ENCODE measurements at places on chromosomes 7 and 10.
A peak's percentile ranks its signal among the peaks of the same experiment; 100 is the strongest.

- DNase-seq: no peak
Measured at GRCh38 chr7:35982600-35982999, 170.5 kb upstream of the EEPD1 start.

- DNase-seq: no peak
Measured at GRCh38 chr10:79139124-79139835, 70.5 kb downstream of the ZMIZ1 start.

DNA sequence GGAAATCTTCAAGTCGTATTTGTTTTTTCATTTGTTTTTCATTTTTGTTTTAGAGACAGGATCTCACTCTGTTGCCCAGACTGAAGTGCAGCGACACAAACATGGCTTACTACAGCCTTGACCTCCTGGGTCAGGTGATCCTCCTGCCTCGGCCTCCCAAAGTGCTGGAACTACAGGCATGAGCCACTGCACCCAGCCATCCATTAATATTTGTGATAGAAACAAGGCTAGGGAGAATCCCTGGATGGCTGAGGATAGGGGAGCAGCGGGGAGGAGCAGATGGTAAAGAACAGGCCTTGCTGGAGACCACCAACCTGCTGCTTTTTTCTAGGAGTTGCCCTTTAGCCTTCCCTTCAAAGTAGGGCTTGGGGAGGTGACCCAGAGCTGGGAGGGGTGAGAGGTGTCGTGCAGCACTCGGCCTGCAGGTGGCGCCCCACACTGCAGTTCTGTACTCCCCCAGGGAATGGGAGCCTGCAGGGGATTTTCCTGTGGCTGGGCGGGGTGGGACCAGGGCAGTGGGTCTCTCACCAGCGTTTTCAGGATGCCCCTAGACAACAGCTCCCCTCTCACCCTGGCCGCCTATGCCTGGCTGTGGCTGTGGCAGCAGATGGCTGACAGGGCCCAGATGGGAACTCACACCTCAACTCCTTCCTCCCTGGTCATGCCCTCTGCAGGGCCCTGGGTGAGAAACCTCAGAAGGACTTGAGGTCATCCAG lies 12.6 kb upstream of the CDH23 start:
- DNase-seq: peak; percentile 81

DNA sequence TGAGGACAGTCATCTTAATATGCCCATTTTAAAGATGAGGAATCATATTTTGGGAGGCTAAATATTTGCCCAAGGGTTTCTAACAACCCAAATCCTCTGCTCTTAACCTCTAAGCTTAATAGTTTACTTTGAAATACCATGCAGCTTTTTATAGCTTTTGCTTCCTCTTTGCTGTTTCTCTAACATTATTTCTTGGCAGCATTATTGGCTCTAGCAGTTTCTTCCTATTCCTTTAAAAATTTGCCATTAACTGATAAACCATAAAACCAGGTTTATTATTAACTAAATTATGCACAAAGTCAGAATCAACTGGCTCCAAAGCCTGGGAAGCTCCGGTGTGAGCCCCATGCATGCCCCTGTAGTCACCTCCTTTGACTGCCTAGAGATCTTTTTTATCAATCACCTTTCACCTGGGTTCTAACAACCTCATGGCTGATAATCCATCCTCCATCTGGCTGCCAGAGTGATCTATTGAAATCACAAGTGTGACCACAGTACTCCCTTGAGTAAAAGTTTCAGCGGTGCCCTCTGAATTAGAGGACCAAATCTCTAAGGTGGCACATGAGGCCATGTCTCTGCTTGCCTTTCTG lies 62.4 kb downstream of the ITGB8 start:
- no peak for DNase-seq

DNA sequence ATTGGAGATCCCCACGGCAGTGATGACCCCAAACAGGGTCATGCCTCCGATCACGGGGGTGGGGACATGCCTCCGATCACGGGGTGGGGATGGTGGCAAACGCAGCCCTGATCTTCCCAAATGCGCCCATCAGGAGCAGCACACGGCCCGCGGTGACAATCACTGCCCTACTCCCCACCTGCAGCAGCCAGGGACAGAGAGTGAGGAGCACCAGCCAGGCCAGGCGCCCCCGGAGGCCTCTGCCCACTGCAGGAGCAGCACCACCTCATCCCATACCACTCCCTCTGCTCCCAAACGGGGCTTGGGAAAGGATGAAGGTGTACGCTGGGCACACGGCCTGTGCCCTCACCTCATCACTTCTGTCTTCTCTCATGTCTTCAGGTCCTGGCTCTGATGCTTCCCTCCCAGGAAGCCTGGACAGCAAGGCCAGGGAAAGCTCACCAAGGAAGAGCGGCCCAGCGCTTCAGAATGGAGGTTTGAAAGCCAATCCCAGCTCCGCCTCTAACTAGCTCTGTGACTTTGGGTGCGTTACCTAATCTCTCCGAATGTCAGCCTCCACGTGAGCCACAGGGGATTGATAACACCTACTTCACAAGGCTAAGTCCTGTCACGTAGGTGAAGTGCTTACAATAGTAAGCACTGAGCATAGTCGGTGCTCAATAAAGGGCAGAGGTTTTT lies 37.1 kb downstream of the STRA8 start:
- DNase-seq: no peak

DNA sequence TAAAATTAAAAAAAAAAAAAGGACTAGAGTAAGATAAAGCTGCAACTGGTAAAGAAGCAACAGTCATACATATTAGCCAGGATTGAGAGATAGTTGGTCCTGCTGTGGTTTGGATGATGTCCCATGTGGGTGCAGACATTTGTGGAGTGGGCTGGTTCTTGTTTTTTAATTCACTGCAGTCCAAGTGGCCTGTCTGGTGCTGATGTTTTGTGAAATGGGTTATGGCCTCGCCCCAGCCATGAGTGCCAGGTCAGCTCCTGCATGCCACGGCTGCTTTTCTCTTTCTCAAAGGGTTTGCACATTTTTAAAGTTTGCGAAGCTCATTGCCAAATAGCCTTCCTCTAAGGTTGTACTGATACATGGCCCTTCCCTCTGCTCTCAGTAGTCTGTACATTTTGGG lies 14.1 kb upstream of the BTBD16 start:
- no peak for DNase-seq

DNA sequence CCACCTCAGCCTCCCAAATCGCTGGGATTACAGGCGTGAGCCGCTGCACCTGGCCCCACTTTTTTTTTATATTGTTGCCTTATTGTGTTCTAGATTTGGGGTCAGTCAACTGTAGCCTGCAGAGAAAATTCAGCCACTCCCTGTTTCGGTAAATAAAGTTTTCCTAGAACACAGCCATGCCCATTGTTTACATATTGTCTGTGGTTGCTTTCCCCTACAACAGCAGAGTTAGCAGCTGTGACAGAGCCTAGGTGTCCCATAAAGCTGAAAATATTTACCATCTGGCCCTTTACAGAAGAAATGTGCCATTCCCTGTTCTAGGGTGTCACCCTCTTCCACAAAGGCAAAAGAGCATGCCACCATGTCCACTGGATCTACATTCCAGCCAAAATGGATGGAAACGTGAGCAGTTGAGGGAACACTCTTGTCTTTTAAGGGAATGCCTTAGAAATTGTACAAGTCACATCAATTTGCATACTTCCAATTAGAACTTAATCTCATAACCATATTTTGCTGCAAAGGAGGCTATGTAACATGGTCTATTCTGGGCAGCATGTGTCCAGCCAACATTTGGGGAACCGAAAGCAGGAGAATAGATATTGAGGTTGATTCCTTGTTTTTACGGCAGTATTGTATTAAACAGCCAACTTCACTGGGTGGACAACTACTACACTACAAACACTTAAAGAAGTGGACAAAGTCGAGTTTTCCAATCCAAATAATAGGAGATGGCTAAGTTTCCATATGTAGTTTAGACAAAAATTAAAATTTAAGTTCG lies 11.0 kb upstream of the BLVRA start:
- no peak for DNase-seq

- DNase-seq: no peak
Measured at GRCh38 chr7:137983323-137984008, 18.4 kb downstream of the CREB3L2 start.

DNA sequence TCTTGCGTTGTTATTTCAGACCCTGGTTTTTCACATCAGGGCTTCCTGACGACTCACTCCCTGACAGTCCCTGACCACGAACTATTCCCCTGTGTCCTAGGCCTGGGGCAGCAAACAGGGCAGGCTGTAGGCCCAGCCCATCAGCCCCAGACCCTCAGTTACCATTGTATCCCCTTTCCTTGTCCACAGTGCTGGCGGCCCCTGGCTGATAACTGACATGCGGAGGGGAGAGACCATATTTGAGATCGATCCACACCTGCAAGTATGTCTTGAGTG lies 50.5 kb upstream of the TRIM8 start:
- DNase-seq: no peak

GRCh38 chr7:79180533-79180932 lies 272.9 kb downstream of the MAGI2 start:
- no peak for DNase-seq

DNA sequence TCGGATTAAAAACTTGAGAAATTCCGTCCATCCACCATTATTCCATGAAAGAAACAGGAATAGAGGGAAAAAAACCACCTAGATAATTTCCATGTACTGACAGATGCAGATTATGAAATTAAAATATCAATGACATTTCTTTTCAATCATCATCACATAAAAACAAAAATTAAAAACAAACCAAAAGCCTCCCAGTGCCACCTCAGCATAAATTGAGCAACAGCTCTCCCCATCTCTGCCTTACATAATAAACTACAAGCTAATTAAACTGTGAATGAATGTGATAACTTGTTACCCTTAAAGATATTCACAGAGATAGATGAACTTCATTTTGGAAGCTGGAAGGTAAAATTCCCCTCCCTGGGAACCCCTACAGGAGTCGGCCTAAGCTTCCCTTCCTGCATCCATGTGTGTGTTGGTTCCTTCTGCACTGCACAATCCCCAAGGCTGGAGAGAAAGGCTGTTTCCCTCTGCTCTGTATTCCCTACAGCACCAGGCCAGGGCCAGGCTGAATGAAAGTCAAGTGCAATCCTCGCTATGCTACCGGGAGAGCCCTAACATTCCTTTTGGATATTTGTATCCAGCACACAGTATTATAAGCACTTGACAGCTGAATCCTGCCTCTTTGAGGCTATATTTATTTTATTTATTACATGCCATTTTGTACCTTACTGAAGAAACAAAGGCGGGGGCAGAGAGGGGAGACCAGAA lies 8.1 kb downstream of the CCDC6 start:
- no peak for DNase-seq

DNA sequence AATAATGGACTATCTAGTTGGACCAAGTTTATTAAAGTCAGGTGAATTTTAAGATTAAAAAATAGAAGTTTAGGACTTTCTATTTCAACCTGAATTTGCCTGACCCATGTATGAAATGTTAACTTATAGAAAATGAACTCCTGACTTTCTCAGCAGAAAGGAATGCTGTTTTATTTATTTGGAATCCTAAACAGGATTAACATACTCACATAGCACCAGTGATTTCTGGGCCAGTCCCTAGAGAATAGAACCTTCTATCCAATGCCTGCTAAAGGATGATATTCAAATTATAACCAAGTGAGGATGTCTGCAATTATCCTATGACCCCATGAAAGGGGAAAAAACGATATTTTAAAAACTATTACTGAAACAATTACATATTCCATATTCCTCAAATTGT lies 148.8 kb downstream of the CHRM2 start:
- DNase-seq: no peak

DNA sequence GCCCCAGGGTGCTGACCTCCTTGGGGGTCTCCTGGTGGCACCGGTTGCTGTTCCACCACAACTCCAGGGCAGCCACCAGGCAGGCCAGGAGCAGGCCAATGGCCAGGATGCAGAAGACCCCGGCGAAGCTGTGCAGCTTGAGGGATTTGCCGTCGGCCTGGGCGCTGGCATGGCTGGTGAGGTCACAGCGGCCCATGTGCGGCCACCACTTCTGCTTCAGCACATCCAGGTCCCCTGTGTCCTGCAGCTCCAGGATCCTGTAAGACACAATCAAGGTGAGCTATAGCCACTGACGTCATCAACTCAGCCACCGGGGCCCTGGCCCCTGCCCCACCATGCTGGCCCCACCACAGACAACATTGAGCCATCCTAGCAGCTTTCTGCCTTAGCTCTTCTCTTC lies 753.2 kb downstream of the GRID1 start:
- DNase-seq: no peak

GRCh38 chr7:135800560-135800959 lies 51.9 kb upstream of the FAM180A start:
- DNase-seq: no peak

GRCh38 chr10:80540981-80541750 lies 3.5 kb downstream of the SH2D4B start:
- DNase-seq: no peak

DNA sequence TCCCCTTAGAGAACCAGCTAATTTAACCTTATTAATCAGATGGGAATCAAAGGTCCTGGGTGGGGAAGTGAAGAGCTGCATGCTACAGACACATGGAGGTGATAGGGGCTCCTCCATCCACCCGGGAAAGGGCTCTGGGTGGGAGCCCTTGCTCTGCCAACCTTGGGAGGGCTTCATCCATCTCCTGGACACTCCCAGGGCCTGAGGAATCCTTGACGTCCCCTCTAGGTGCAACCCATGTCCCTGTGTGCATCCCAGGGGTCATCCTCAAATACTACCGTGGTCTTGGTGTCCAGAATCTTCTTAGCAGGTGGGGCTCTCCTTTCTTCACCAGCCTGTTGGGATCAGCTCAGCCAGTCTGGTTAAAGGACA lies 55.4 kb upstream of the IGFBP3 start:
- DNase-seq: no peak

DNA sequence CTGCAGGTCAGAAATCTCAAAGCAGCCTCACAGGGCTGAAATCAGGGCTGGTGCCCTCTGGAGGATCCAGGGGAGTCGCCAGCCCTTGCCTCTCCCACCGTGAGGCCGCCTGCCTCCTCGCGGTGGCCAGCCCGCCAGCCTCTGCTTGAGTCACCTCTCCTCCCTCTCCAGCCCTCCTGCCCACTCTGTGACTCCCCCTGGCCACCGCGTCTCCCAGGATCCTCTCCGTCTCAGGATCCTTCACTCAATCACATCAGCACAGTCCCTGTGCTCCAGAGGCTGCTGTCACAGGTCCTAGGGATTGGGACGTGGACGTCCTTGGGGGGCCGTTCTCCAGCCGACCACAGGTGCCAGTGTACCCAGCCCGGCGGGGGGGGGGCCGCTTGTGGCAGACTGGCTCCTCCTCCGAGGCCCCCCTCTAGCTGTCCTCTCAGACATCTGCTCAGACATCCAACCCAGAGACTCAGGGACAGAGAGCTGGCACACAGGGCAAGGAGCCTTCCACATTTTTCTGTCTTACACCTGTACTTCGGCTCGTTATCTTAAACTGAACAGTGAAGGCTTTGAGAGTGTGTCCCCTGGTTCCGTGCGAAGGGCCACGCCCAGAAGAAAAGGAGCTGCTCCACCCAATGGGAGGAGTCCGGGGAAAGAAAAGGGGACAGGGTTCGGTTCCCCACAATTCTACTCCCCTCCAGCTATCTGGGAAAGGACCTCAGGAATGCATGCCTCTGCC lies 9.4 kb upstream of the PPP2R2D start:
- no peak for DNase-seq

- no peak for DNase-seq
Measured at GRCh38 chr7:32299133-32299702, 191.0 kb downstream of the LSM5 start.

DNA sequence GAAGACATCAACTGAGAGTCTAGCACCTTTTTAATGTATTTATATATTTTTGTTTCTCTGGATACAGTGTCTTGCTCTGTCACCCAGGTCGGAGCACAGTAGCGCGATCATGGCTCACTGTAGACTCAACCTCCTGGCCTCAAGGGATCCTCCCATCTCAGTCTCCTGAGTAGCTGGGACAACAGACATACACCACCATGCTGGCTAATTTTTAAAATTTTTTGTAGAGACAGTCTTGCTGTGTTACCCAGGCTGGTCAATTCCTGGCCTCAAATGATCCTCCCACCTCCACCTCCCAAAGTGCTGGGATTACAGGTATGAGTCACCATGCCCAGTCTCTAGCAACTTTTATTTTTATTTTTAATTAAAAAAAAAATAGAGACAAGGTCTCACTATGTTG lies 51.4 kb upstream of the ANLN start:
- DNase-seq: no peak

All from memory B cell (primary cell).